ENCODE measurements at places on chromosomes 5 and 9. TPM values are rescaled to one million over a fixed set of nuclear protein-coding genes. Genes with fewer than 3 reads are reported as not detected.

CDH12 gene
- not detected for total RNA-seq

MYOZ3 gene
- total RNA-seq: under 0.01 TPM

DIRAS2 gene
- not detected for total RNA-seq

PAEP gene
- not detected for total RNA-seq

RIMOC1 gene
- 31.1 TPM for total RNA-seq

TAF9 gene
- 84.7 TPM for total RNA-seq

TNFSF8 gene
- not detected for total RNA-seq
